ENCODE measurements at places on chromosomes 5 and 9. TPM values are rescaled to one million over a fixed set of nuclear protein-coding genes. Genes with fewer than 3 reads are reported as not detected.

The C9 gene
- not detected for total RNA-seq

The IRX1 gene
- under 0.01 TPM for total RNA-seq

The FIBCD1 gene
- 0.46 TPM for total RNA-seq

The CDH9 gene
- not detected for total RNA-seq

The OR2Y1 gene
- total RNA-seq = not detected

The C9orf153 gene
- total RNA-seq = not detected

The BHMT2 gene
- total RNA-seq = not detected

The IFNA10 gene
- not detected for total RNA-seq

The BARHL1 gene
- not detected for total RNA-seq

The WDR5 gene
- total RNA-seq = 29.9 TPM

The GABRG2 gene
- total RNA-seq = not detected

The F2RL1 gene
- total RNA-seq = 77.1 TPM
